ENCODE measurements at places on chromosomes 4 and X. TPM values are rescaled to one million over a fixed set of nuclear protein-coding genes. Genes with fewer than 3 reads are reported as not detected.
A peak's percentile ranks its signal among the peaks of the same experiment; 100 is the strongest.

Gene UGT8
- 68.5 TPM for polyA plus RNA-seq

Gene MAGEC1
- polyA plus RNA-seq: not detected

Gene RHOH
- polyA plus RNA-seq: 0.87 TPM

Gene EGF
- polyA plus RNA-seq: 3.8 TPM

Gene ZBTB33
- 26.6 TPM for polyA plus RNA-seq

Gene NIPAL1
- 6.4 TPM for polyA plus RNA-seq

Gene FDCSP
- polyA plus RNA-seq: 1.3 TPM

Gene HPGDS
- 2.1 TPM for polyA plus RNA-seq

Gene ARSJ
- polyA plus RNA-seq: 14.9 TPM

Gene SATL1
- 0.65 TPM for polyA plus RNA-seq

- DNase-seq: no peak
These were observed 128.6 kb downstream of the CHIC2 start for GRCh38 chr4:53935780-53936179.

DNA sequence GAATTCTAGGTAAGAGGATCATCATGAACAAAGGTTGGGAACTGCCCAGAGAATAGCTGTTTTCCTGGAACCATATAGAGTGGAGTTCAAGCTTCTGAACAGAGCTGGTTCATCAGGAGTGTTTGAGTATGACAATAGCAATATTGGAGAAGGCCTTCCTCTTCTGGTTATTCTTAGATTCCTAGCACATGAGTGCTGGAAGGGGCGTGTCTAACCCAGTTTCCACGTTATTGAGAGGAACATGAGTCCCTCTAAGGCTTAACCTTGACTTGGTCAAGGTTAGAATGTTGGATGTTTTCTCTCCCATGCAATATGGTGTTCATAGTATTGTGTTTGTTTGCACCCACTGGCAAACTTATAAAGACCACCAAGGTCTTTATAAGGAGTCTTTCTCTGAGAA lies 101.3 kb downstream of the TSPAN7 start:
- no peak for DNase-seq

DNA sequence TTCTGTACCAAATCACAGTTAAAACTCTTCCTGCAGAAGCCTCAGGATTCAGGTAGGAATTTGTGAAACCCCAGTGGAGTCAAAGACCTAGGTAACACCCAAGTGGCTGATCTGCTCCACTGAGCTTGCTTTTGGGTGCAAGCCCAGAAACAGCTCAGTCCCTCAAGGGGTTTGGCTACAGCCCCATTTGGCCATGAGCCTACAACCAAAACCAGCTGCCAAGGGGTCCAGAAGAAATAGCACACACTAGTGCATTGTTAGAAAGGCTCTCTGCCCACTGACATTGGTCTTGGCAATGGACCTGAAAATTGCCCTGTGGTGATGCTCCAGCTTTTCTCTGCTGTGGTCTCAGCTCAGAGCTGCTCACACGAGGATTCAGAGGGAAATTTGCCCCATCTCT lies 577.4 kb upstream of the INTU start:
- DNase-seq: no peak

DNA sequence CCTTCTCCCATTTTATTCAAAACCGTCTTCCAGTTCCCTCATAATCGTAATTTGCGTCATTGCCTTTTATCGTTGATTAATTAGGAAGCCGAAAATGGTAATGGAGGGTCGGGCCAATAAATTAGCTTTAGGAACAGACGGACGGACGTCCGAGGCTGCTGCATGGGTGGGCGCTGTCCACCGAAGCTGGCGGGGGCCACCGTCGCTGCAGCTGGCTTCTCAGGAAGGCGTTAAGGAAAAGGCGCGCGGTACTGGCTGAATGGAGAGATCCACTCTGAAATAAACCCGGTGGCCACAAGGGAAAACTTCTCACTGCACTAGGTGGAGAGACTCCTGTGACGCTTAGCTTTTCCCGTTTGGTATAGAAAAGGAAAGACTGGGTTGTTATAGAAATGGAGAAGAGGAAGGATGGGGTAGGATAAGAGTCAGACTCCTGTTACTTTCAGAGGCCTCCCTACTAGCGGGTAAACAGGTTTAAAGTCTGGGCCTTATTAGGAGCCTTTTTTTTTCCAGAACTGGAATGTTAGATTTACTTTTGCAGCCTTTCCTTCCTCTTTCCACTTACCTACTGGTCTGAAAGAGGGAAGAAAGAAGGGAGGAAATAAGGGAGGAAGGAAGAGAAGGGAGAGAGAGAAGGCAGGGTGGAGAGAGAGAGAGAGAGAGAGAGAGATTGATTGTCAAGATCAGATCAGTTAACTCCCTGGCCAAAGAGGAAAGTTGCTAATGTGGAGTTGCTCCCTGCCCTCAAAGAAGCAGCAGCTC lies 11.3 kb upstream of the PRDM8 start:
- no peak for DNase-seq

GRCh38 chr4:7295197-7295910 lies 103.0 kb downstream of the SORCS2 start:
- DNase-seq: no peak

DNA sequence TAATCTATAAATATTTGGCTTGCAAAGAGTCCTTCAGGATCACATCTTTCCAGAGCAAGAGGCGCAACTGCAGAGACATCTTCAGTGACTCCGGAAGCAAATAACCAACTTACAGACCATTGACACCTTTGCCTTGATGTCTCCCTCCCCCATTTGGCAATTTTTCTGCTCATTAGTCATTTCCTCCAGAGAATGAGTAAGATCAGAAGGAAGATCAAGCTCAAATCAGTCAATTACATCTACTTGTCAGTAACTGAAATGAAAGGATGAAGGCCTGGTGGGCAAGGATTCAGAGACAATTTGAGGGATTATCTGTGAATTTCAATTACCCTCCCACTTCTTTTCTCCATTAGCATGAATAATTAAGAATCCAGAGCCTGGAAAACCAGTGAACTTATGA lies 665.6 kb upstream of the CPEB2 start:
- DNase-seq: no peak

GRCh38 chr4:182102576-182102975 lies 140.6 kb upstream of the TENM3 start:
- no peak for DNase-seq

DNA sequence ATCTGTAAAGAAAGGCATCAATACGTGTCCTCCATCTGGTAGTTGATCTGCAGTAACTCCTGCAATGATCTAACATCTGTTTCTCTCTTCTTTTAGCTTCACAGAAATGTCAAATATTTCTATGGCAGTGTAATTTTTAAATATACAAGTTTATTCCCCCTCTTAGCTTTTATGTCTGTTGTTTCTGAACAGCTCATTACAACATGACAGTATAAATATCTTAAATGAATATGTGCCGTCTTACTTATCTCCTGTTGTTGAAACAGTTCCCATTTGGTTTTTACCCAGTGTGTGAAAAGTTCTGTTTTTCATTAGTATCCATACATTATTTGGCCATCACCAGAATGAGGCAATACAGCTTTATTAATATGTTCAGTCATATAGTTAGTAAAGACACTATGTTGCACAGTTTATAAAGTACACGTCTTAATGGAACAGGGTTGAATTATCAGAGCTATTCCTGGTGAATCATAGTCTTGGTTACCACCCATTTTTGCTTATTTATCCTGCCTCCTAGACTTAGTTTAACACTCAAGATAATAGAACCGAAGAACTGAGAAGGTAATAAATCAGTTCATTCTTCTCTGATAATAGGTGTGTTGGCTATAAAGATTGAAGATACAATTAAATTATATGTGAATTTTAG lies 321.6 kb downstream of the TENM3 start:
- DNase-seq: no peak

GRCh38 chr4:38088321-38088720 lies 128.1 kb downstream of the PTTG2 start:
- DNase-seq: no peak

GRCh38 chrX:21764008-21764407 lies 6.1 kb upstream of the SMPX start:
- no peak for DNase-seq

DNA sequence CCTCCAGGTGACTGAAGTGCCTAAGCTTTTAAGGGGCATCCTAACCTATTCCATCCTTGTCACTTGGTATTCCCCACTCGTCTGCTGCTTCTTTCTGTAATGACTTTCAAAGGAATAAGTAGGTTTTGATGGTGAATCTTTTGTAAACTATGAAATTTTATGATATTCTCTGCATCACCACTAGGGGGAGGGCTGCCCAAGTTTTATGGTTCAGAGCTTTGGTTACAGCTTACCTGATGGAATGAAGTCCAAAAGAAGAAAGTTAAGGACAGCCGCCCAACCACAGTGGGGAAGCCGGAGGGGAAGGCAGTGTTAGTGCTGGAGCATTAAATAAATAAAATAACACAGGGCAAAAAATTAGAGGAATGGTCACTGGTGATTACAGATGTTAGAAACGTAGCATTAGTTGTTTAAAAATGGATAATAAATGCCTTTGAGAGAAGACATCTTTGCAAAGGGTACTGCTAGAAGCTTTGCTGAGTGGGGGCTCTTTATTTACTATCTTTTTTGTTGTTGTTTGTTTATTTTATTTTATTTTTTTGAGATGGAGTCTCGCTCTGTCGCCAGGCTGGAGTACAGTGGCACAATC lies 204.9 kb downstream of the GBA3 start:
- DNase-seq: peak; percentile 4

- no peak for DNase-seq
These were observed 80.3 kb downstream of the ARHGAP24 start for GRCh38 chr4:85555206-85555605.

GRCh38 chrX:17564689-17565409 lies 172.4 kb upstream of the SCML1 start:
- DNase-seq: no peak

DNA sequence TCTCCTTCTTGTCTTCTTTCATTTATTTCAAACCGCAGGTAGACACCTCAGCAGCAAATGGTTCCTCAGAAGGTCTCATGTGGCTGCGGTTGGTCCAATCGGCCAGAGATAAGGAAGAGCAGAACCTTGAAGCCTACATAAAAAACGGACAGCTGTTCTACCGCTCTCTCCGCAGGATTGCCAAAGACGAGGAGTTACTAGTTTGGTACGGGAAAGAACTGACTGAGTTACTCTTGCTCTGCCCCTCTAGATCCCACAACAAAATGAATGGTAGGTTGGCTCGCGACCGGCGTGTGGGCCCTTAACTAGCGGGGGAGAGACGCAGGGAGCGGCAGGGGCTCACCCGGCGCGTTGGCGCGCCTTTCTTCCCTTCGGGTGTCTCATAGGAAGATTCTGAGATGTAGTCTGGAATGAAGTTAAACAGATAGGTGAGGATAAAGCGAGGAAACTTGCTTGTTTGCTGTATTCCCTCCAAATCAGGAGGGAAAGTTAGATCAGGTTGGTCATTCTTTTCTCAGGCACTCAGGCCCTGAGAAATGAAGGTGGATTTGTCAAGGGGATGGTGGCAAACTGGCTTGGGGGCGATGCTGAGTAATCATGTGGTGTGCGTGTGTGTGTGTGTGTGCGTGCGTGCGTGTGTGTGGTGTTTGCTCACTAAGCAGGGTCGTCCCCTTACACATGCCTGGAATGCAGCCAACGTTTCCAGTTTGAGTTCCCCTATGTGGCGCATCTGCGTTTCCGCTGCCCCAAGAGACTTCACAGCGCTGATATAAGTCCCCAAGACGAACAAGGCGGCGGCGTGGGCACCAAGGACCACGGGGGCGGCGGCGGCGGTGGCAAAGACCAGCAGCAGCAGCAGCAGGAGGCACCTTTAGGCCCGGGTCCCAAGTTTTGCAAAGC lies 4.2 kb downstream of the PRDM8 start:
- no peak for DNase-seq

DNA sequence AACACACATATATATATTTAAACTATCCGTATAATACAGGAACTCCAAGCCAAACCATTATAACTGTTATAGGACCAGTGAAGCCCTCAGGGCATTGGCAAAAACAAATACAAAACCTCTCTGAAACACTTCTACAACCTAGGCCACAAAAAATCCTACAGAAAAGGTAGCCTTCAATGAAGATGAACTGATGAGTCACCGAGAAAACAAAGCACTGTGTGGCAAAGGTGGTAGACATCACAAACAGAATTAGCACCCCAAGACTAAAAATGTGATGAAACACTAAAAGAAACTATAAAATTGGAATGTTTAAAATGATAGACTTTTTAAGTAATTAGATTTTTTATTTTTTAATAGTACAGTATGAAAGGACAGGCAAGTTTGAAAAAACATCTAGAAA lies 5.5 kb upstream of the HSPA4L start:
- no peak for DNase-seq

DNA sequence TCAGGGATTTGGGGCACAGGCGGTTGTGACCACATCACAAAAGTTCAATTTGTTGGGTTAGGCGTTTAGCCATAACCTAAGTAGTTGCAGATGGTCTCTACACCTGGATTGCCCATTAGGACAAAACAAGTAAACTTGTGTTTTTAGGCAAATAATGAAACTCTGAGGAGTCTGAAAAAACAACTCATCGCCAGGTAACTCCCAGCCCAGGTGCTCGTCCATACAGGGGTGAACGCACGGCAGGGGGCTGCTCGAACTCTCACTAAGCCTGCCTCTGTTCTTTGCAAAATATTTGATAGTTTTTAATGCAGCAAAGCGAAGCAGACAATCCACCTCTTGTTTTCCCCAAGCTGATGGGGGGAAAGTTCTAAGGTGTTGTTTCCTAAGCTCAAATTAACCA lies 559 bp upstream of the RHOH start:
- no peak for DNase-seq

DNA sequence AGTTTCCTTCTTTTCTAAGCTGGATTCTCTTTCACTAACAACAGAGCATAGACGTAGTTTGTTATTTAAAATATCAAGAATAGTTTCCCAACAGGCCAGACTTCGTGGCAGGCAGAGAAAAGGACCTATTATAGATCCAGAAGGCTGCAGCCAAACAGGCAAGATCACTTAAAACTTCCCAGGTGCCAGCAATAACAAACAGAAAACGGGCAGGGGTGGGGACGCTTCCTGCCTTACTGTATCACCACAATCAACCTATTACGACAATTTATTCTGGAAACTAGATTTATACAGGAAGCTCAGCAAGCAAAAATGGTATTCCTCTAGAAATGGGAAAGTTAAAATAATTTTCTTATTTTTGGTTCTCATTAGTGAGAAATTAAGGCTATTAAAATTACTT lies 22.1 kb downstream of the RWDD4 start:
- no peak for DNase-seq

- no peak for DNase-seq
These were observed 136.5 kb upstream of the NPY2R start for GRCh38 chr4:155071962-155072361.
